ENCODE measurements at places on chromosomes 1 and 21.

GRCh38 chr21:39188521-39189139 is 5.4 kb upstream of the PSMG1 start:
- DNase-seq = no peak

GRCh38 chr1:178057912-178058534 is 35.9 kb upstream of the RASAL2 start:
- DNase-seq = no peak

- no peak for DNase-seq
These were observed 1036.4 kb downstream of the ADGRL2 start for GRCh38 chr1:82836973-82837680.

GRCh38 chr1:15337656-15338402 is 71.9 kb upstream of the EFHD2 start:
- no peak for DNase-seq

- DNase-seq = no peak
These were observed 58.9 kb downstream of the RHOU start for GRCh38 chr1:228794173-228794572.

- no peak for DNase-seq
These were observed 22.7 kb downstream of the KRTAP10-1 start for GRCh38 chr21:44517175-44517899.

DNA sequence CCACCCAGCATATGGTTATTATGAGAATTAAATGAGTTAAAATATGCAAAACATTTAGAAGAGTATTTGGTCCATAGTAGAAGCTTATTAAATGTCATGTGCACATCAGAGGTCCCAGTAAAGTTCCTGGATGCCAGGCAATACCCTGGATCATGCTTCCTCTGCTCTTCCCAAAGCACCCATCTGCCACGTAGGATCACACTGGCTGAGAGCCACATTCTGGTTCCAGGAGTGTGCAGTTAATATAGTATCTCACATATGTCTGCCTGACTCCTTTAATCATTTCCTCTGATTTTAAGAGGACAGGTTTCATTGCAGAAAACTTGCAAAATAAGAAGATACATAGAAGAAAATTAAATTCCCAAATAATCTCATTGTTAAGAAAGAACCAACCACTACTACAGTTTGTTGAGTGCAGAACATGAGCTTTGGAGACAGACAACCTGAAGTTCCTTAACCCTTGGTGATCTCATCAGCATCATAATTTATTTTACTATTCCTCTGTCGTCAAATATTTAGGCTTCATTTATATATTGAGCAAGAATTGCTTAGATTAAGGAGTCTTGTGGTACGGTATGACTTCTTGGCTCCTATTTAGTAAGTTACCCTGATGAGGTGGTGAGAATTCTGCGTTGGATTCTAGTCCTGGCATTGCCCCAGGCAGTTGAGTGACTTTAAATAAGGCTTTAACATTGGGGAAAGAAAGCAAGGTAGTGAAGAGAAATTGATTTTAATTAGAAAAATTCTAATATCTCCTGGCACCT is 12.3 kb downstream of the SGIP1 start:
- no peak for DNase-seq

GRCh38 chr21:27104846-27105431 is 138.1 kb upstream of the ADAMTS5 start:
- no peak for DNase-seq

- no peak for DNase-seq
These were observed 42.1 kb downstream of the PARP1 start for GRCh38 chr1:226365831-226366231.

DNA sequence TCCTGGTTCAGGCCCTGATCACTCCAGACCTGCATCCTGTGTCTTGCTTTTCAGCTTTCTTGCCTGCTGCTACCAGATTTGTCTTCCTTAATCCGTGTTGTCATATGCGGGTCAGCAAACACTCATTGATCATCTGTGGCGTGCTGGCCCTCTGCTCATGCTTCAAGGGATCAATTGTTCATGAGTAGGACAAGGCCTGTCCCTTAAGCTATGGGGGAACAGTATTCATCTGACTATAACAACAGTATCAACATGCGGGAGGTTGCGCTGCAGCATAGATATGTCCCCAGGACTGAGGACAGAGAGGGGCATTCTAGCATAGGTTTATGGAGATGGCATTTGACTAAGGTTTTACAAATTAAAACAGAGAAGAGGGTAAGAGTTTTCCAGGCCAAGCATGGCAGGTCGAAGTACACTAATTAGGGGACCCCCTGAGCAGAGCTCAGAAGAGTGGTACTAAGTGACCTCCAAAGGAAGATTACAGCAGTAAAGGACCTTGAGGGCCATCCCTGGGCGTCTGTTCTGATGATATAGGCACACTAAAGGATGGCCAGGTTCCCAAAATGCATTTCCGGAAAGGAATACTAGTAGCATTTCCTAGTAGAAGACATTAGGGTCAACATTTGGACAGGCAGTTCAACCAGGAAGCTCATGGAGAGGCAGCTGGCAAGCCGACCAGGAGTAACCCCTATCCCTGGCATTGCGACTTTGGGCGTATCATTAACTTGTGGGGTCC is 811 bp upstream of the ZNF672 start:
- no peak for DNase-seq

- DNase-seq = no peak
These were observed 89.0 kb downstream of the MACF1 start for GRCh38 chr1:39293375-39294070.

- no peak for DNase-seq
These were observed 5.9 kb downstream of the VSIG8 start for GRCh38 chr1:159856576-159856975.

- no peak for DNase-seq
These were observed 24.1 kb upstream of the FCRL3 start for GRCh38 chr1:157724537-157725220.

GRCh38 chr1:151137789-151138188 is 8.6 kb downstream of the SEMA6C start:
- DNase-seq = no peak

DNA sequence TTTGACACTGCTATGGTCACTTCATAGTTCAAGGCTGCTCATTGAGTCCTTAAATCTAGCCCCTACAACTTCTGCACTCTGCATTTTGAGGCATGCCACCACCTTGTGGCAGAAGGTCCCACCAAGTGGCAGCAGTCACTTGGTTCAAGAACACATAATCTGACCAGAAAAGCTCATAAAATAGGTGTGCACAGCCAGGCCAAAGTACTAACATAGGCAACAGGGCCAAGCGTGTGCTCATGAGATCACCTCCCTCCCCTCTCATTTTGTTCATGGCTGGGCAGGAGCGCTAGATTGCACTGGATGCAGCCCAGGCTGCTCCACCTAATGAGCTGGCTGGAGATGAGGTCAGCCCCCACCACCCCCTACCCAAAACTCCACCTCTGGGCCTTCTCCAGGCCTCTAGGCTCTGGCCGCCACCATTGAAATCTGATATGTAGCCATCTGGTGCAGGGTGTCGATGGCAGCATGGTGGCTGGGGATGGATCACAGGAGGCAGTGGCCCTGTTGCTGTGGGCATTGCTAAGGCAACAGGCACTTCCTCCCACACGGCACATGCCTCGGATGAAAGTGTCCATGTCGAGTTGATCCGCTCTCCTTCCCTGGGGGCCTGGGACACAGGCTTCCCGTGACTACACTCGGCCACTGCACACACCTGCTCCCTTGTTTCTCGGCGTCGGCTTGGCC is 193.2 kb downstream of the TRABD2B start:
- no peak for DNase-seq

- DNase-seq = no peak
These were observed 1623.3 kb upstream of the B3GALT2 start for GRCh38 chr1:194809665-194810064.

DNA sequence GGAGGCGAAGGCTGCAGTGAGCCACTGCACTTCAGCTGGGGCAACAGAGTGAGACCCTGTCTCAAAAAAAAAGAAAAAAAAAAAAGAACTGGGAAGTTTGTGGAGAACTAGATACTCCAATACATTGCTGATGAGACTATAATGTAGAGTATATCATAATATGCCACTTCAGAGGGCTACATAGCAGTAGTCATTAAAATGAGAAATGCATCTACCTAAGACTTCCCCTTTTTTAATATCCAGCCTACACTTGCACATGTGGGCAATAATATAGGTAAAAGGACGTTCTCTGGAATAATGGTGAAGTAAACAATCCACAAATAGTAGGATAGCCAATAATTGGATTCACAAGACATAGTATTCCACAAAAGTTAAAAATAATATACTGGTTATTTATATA is 311.0 kb downstream of the HLX start:
- DNase-seq = no peak

GRCh38 chr1:106875622-106876021 is 180.9 kb upstream of the PRMT6 start:
- DNase-seq = no peak

DNA sequence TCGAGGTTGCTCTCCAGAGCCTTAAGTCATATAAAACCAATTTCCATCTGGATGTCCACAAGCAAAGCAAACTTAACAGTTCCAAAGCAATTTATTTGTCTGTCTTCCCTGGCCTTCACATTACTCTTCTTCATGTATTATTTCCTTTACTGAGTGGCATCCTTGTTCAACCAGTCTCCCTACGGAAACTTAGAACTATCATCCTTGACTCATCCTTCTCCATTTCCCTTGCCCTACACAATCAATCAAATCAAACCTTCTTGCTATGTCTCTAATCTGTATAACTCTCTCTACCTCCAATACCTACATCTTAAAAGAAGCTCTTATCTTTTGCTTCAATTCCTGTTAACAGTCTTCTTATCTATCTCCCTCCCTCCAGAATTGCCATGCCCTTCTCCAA is 25.4 kb downstream of the EGLN1 start:
- no peak for DNase-seq

DNA sequence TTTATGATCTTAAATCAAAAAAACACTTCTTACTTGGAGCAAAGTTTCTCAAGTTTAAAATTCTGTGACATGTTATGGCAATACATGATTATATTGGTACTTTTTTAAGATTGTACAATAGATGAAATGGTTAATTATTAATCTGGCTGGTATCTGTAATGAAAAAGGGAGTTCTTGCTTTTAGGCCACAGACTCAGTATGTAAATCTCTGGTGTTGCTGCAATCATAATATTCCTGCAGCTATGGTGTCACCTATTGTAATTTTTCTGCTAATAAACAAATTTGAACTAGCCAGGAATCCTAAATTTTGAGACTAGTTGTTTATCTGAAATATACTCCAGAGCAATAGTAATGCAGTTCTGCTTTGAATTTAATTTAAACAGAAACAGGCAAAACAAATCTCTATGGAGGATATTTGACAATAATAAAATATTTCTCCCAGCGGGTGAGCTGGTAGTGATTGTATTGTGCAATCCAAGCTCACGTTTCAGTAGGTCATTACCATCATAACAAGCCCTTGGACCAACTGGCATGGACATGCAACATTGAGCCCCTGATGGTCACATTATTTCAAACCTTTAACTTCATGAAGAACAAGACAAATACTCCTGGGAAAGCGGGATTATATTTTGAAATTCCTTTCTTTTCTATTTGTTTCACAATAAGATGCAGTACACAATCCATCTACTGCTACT is 77.2 kb upstream of the USH2A start:
- DNase-seq = no peak

GRCh38 chr21:42069843-42070242 is 1.3 kb upstream of the UMODL1 start:
- DNase-seq = no peak

DNA sequence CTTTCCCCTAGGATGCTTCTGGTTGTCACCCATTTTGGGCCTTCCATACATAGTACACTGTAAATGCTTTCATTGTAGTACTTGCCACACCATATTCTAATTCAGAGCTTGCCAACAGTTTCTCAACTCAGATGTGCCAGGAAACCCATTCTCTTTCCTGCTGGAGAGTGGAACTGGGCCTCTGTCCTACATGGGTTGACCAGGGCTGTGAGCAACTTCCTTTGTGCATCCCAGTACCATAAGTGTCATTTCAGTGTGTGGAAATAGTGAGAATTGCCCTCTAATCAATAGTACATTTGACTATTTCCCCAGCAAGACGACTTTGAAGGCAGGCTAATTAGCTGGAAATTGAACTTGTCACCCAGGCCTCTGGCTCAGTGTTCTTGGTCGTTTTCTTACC is 74.8 kb downstream of the MTR start:
- DNase-seq = no peak

- DNase-seq = no peak
These were observed 51.4 kb upstream of the IRF2BP2 start for GRCh38 chr1:234661317-234661928.

GRCh38 chr1:83929184-83929583 is 69.7 kb downstream of the TTLL7 start:
- DNase-seq = no peak

DNA sequence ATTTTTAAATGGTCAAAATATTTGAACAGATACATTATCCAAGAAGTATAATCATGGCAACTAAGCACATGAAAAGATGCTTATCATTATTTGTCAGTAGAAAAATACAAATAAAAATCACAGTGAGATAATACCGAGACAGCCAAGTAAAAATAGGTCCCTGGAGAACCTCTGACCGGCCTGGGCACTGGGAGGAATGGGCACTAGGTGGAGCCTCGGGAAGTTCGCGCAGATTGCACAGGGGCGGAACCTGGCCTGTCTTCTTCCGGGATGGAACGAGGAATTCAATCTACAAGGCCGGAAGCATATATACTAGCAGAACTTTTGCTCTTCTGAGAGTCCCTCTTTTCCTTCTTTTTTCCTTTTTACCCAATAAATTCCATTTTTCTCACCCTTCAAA is 148.5 kb upstream of the CHRM3 start:
- DNase-seq = no peak

- DNase-seq = no peak
These were observed 116.7 kb downstream of the CDC7 start for GRCh38 chr1:91617285-91617765.

DNA sequence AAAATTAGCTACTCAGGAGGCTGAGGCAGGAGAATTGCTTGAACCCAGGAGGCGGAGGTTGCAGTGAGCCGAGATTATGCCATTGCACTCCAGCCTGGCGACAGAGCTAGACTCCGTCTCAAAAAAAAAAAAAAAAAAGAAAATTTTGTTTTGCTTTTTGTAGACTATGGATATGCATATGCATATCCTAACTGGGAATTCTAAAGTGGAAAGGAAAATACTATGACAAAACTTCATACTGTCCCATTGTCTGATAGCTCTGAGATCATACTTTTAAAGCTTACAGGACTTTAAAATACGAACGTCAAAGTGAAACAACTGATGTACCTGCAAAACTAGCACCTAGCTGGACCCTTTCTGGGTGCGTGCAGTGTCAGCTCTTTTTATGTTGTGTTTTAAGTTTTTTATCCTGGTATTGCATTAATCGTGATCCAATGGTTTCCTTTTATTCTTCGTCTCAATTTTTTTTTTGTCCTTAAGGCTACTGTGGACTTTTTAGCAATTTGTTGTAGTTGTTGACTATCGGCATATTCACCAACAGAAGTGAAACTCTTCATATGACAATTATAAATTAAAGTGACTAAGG is 19.2 kb downstream of the SPRTN start:
- DNase-seq = no peak

- no peak for DNase-seq
These were observed 5.2 kb upstream of the CTH start for GRCh38 chr1:70405780-70406416.

- no peak for DNase-seq
These were observed 14.7 kb downstream of the TMEM81 start for GRCh38 chr1:205069371-205070125.

- no peak for DNase-seq
These were observed 356.4 kb upstream of the PKN2 start for GRCh38 chr1:88327391-88328267.

GRCh38 chr1:14986168-14986567 is 167.4 kb upstream of the TMEM51 start:
- DNase-seq = no peak

- DNase-seq = no peak
These were observed 375.0 kb upstream of the CHRM3 start for GRCh38 chr1:239011382-239011781.

- DNase-seq = no peak
These were observed 48.4 kb downstream of the CAPZB start for GRCh38 chr1:19436716-19437476.

All from T follicular helper cell (primary cell).